WTC11 (cell line): ENCODE measurements at places on chromosomes 4 and X. TPM values are rescaled to one million over a fixed set of nuclear protein-coding genes. Genes with fewer than 3 reads are reported as not detected.

DNA sequence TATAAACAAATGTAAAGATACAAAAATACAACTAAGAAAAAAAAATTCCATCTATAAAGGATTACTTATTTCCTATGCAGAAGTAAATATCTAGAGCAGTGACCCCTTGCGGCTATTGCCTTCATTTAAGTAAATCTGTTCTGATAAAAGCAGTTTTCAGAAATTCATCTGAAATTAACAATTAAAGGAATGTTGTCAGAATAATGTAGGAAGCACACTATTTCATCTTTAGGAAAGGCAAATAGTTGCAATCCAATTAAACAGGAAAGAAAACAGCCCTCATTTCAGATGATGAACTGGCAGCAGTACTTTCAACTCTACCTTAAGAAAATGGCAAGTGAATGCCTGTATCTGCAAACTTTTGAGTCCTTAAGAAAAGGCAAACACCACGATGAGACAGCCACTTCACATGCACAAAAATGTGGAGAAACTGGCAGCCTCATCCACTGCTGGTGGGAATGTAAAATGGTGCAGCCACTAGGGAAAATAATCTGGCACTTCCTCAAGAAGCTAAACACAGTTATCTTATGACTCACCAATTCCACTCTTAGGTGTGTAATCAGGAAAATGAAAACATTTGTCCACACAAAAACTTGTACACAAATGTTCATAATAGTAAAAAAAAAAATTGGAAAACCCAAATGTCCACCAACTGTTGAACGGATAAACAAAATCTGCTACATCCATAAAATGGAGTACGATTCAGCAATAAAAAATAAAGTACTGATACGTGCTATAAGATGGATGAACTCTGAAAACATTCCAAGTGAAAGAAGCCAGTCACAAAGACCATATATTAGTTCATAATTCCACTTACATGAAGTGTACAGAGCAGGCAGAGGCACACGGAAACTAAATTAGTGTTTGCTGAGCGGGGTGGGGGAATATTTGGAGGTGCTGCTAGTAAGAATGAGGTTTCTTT lies 2.0 kb upstream of the THAP9 start:
- no peak for DNase-seq

Gene FRYL
- total RNA-seq: 33.1 to 38.7 TPM (median 36.9 TPM) in 3 replicates

- DNase-seq: no peak
Observed at GRCh38 chr4:148240241-148240640, 202.0 kb downstream of the NR3C2 start.

DNA sequence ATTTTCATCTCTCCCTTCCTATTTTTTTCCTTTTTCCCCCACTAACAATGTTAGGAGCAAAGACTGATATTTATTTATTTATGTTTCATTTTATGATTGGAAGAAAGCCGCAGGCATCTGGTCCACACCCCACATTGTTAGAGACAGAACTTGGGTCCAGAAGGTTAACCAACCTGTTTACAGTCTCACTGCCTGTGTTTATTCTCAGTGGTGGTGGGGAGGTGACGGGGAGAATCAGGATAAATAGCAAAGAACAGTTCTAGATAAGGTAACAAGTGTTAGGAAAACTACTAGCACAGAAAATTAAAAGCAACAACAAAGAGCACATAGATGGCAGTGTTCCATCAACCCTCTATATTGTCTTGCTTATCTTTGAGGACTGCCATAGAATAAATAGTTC lies 301.7 kb upstream of the DIPK2B start:
- DNase-seq: no peak
